ENCODE measurements at places on chromosomes 7 and 10.

GRCh38 chr10:821322-821721 is 110.2 kb downstream of the LARP4B start:
- no peak for DNase-seq

DNA sequence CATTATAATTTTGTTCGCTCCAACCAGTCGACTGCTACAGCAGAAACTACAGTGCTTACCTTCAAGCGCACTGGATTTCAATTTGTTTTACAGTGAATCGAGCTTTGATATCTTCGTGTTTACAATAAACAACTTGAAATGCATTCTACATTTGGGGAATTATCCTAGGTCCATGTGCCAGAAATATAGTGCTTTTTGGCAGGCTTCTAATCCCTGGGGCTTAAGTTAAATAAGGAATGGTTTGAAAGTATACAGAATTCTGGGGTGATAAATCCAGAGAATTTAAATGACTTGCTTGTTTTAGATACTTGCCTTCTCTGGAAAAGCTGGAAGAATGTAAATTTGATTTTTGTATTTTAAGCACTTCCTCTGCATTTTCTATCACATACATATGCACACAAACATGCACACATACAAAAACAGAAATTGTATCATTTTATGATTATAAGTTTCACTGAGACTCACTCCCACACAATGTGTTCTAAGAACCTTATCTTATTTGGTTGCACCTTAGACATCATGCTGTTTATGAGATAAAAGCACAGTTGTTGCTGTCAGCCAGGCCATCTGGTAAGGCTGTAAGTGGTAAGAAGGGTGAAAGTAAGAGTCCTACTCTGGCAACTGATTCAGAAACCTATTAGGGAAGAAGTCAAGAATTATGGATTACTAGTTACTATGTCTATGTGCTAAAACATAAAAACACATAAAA is 347.2 kb upstream of the KCND2 start:
- DNase-seq, result no peak

- DNase-seq, result no peak
Observed at GRCh38 chr10:48768144-48768766, 83.6 kb downstream of the WDFY4 start.

GRCh38 chr10:115272482-115272881 is 179.3 kb downstream of the ATRNL1 start:
- no peak for DNase-seq

DNA sequence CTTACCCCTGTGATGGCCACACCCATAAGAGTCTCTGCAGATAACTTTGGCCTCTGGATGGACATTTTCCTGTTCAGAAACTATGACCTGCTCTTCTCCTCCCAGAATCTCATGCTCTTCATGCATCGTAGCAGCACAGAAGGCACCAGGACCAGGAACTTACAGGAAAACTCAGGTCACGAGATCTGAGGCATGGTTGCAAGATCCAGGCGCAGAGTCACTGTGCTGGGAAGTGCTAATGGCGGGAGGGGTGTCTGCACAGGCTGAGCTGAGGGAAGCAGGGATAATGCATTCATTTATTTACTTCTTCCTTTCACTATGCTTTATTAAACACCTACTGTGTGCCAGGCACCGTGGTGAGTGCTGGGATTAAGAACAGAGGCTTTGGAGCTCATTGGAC is 48.2 kb upstream of the LOXL4 start:
- no peak for DNase-seq

DNA sequence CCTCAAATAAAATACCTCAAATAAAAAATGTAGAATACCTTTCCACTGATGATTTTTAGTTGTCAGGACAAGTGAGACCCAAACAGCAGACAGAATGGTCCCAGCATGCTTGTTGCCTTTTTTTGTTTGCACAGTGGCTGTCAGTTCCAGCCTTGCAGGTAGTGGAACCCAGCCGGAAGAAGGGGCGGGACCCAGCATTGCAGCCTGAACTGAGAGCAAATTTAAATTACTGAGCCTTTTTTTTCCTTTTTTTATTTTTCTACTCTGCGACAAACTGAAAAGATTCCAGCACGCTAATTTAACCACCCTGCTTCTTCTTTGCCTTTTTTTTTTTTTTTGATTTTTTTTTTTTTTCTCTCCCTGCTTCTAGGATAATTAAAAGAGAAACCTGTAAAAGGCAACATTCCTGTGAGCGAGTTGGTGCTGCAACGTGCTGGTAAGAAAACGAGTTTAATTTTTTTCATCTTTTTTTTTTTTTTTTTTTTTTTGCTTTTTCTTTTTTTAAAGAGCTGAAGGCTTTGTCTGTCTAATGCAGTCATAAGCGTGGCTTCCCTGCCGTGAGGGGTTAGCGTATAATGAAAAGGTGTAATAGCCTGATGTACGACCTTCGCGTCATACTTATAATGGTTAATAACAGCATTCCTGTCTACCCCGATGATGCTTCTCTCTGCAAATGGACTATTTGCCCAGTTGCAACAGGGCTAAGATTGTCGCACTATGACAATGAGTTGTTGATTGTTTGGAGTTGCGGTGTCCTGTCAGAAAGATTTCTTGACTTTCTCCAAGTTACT is 555.3 kb upstream of the CELF2 start:
- no peak for DNase-seq

DNA sequence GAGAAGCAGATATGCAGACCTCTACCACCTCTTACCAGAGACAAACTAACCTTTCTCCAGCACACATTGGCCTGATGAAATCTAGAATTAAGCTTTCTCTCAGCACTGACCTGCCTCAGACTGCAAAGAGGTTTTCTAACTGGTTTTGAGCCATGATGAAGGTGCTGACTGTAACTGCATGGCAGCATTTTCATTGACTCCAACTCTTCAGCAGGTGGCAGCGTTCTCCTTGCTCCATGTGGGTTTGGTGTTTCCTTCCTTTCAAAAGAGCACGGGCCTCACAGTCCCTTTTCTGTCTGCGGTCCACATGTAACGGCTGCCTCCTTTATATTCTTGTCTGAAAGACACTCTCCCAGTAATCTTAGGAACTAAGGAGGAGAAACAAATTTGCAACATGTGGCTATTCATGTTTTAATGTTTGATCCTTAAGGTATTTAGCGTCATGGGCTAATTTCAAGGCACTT is 12.6 kb downstream of the KLLN start:
- no peak for DNase-seq

DNA sequence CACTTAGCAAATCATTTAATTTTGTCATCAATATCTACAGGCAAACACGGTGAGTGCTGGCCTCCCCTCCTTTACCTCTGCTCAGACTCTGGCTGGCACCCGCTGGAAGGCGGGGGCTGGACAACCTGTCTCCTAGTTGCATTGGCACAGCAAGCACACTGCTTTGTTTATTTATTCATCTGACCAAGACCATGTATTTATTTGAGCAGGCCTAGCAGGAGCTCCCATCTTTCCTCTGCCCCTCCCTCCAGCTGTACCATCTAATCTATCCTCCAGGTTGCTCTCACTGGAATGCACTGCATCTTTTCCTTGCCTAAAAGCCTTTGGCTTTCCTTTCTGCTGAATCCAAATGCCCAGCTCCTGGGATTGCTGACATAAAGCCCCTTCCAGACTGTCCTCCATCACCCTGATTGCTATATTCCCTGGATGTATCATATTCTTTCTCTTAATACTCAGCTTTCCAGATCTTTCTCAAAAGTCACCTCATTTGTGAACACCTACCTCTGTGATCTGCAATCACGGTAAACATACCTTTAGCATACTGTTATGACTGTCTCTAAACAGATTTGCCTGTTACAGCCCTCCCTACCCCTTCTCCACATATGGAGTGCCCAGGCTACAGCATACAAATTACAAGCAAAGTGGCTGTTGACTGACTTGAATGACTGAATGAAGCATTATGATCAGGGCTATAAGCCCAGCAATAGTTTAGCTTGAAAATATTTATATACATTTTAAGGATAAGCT is 9.6 kb downstream of the ELMO1 start:
- DNase-seq, result no peak

- no peak for DNase-seq
Observed at GRCh38 chr7:48067475-48067874, 21.6 kb upstream of the UPP1 start.

DNA sequence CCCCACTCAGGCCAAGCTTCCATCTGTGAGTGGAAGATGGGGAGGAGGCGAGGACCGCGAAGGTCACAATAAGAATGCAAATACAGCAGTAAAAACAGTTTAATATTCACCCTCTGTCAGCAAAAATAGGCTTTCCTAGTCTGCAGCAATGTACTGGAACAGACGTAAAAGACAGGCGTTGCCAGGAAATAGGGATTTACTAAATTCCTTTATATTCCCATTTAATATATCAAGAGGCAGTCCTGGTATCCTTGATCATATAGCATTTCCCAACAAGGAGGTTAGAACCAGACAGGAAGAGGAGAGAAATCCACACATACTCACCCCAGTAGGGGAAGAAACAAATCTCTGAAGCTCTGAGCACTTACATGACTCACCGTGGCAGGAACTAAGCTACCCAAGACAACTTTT is 1054.9 kb upstream of the C7orf33 start:
- DNase-seq, result no peak

DNA sequence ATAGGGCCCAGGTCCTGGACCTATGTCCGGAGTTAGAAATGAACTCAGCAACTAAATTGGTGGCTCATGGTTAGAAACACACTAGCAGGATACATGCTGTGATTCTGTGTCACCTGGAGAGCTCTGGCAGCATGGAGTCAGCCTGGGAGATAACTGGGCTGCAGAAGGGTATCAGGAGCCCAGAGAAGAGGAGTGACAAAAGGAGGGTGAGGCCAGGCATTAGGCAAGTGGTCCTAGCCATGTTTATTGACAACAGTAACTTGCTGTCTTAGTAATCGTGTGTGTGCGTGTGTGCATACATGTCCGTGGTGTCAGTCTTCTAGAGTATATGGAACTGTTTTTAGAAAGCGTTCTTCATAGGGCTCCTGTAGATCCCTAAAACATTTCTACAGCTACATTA is 157.5 kb upstream of the PHYHIPL start:
- DNase-seq, result no peak

- DNase-seq, result no peak
Observed at GRCh38 chr7:27746978-27747377, 7.0 kb downstream of the TAX1BP1 start.

- DNase-seq, result no peak
Observed at GRCh38 chr10:103761075-103761920, 94.1 kb downstream of the SH3PXD2A start.

- DNase-seq, result no peak
Observed at GRCh38 chr10:42690449-42691360, 52.3 kb upstream of the ZNF33B start.

- DNase-seq, result no peak
Observed at GRCh38 chr7:117776224-117776623, 97.0 kb downstream of the CTTNBP2 start.

DNA sequence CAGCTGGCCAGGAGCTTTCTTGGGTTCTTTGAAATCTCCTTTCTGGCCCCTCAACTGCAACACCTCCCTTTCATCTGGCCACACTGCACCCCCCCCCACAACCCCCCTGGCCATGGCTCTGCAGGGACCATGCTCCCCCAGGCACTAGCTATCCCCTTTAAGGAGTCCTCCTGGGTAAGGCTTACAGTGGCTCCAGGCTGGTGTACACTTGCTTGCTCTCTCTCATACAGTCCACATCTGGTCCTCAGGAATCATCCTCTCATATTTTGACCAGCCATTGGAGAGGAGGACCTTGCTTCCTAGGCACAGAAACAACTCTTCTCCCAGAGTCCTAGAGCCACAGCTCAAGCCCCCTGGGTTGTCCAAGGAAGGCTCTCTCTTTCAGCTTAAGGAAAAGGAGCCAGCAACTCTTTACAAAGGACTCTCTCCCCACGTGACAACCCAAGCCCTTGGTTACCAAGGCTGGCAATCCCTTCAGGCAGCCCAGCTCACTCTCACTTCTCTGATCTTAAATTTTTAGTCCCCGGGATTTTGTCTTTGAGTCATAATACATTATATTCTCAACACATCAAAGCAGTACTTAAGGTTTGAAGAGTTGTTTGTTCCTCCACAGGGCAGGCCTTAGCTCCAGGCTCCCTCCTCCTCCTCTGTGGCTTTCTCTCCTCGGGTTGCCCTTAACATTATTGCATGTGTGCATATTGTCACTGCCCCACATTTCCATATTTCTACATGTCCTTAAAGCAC is 9.9 kb downstream of the GARIN1A start:
- DNase-seq, result no peak

DNA sequence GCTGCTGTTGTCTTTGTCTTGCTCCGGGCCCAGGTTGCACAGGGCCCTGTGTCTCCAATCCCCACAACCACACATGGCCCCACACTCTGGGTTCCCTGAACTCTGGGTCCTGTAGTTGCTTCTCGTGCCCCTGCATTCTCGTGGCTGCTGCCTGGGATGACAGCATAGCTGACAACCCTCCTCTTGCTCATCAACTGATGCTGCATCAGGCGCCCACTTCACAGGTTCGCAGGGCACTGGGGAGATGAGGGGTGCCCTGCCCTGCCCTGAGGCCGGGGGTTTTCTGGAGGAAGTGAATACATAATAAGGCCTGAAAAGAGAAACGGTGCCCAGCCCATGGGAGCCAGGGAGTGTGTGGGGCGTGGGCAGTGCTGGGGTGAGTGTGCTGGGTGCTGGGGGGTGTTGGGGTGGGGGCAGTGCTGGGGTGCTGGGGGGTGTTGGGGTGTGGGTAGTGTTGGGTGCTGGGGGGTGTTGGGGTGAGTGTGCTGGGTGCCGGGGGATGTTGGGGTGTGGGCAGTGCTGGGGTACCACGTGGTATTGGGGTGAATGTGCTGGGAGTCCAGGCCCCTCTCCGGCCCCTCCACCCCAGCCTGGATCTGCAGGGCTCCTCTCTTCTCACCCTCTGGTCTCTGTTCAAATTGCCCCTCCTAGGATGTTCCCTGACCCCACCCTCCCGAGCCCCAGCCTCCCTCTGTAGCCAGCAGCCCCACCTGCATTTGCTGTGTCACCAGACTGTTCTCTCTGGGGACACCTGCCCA is 2.0 kb upstream of the MTG1 start:
- no peak for DNase-seq

DNA sequence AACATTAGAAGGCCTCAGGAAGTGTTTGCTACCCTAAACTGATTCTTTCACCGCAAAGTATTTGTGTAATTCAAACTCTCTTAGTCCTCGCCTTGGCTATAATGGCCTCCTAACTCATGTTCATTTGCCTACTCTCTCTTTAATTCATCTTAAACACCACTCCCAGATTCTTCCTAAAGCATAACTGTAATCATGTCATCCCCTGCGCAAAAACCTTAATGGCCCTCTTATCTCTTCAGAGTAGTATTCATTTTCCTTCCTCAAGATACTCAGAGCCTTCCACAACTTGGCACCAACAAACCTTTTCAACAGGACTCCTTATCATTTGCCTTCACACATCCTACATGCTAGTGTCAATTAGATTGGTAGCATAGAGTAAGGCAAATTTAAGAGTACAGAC is 42.9 kb downstream of the CSTF2T start:
- DNase-seq, result no peak

GRCh38 chr10:93437086-93437945 is 44.8 kb downstream of the MYOF start:
- DNase-seq, result no peak

Measured in glomerular endothelial cell (primary cell).